ENCODE measurements at places on chromosomes 11 and 22.

DNA sequence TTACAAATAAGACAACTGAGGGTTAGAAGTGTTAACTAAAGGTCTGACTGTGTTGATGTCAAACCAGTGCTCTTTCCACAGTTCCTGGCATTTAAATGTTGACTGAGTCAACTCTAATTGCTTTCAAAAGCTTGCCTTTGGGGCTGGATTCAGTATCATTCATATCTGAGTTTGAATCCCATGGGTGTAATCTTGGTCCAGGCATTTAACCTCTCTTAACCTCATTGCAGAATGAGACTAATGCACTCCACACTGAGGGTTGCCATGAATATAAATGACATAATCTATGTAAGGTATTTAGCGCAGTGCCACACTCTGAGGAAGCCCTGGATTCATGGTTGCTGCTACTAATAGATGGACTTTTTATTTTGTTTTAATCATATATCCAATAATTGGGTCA lies 274.3 kb downstream of the DDX10 start:
- no peak for DNase-seq

DNA sequence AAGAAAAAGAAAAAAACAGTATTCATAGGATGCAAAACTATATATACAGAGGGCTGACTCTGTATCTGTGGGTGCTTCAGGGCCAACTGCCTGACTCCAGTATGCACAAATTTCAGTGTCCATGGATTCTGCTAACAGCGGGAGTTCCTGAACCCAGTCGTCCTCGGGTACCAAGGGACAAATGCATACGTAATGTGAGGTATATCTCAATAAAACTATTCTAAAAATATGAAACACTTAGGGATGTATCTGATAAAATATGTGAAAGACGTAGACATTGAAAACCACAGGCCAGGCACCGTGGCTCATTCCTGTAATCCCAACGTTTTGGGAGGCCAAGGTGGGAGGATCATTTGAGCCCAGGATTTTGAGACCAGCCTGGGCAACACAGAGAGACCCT lies 13.9 kb upstream of the COMT start:
- DNase-seq = no peak

- no peak for DNase-seq
Measured at GRCh38 chr11:689625-690024, 5.4 kb downstream of the DEAF1 start.

GRCh38 chr22:41597635-41597953 lies 8.0 kb upstream of the PMM1 start:
- DNase-seq = no peak

DNA sequence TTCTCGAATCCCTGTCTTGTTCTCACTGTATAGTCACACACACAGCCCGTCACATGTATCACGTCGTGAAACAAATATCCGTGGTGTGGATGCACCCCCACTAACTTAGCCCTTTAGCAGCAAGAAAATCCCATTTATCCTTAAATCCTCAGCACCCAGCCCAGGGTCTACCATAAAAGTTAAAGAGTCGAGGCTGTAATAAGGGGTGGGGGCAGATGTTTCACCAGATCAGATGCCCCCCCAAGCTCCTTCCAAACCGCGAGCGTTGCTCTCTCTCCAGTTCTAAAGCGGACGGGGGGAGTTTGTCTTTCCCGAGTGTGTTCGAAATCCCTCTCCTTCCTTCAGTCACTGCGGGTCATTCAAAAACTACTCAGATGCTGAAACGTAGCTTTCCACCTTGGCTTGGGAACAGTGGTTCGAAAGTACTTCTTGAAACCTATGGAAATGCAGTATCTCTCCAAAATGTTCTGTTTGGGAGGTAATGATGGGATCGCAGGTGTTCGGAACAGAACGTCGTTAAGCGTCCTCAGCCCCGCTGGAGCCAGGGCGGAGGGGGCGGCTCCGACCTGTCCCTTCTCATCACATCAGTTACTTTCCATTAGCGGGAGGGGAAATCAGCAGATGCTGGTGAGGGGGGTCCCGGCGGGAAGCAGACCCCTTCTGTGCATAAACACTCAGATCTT lies 156.2 kb downstream of the BRD1 start:
- DNase-seq = no peak

DNA sequence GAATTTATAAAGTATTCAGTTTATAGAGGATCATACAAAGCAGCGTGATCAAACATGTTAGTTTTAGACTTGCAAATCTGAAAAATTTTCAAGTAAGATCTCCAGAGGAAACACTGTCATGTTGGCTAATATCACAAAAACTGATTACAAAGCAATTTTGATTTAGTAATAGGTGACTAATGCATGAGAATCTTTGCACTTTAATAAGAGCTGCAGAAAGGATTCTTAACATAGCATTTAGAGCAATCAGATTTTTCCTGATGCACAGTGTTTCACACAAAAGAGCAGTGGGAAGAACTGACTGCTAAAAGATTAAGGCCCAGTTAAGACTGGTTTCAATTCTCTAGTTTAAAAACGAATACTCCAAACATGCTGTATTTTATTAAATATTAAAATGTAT lies 321.2 kb downstream of the GUCY1A2 start:
- DNase-seq = peak; percentile 55

DNA sequence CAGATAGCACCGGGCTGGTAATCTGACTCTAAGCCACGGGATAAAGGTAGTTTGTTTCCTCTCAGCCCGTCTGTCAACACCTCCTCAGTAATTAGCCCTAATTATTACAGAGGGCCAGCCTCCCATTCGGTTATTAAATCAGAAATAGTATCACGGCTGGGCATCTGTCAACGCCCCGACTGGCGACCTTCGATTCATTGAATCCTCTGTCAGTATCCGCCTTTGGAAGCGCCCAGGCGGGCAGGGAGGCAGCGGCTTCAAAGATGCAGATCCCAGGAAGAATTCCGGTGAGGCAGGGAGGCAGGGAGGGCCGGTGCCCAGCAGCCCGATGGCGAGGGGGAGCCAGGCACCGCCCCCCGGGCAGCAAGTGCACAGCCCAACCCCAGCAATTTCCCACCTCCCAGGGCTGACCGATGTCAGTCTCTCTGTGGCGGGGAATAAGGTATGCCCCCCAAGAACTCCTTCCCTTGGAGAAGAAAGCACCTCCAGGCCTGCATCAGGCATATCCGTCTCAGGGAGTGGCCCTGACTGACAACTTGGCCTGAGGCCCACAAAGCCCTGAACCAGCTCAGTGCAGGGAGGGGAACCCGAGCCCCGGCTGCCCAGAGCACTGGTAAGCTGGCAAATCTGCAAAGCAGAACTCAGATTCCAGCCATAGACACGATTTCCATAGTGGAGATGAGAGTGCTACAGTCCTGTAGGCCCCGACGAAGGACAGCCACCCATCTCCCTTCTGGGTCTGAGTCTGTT lies 11.4 kb downstream of the GNB1L start:
- no peak for DNase-seq

DNA sequence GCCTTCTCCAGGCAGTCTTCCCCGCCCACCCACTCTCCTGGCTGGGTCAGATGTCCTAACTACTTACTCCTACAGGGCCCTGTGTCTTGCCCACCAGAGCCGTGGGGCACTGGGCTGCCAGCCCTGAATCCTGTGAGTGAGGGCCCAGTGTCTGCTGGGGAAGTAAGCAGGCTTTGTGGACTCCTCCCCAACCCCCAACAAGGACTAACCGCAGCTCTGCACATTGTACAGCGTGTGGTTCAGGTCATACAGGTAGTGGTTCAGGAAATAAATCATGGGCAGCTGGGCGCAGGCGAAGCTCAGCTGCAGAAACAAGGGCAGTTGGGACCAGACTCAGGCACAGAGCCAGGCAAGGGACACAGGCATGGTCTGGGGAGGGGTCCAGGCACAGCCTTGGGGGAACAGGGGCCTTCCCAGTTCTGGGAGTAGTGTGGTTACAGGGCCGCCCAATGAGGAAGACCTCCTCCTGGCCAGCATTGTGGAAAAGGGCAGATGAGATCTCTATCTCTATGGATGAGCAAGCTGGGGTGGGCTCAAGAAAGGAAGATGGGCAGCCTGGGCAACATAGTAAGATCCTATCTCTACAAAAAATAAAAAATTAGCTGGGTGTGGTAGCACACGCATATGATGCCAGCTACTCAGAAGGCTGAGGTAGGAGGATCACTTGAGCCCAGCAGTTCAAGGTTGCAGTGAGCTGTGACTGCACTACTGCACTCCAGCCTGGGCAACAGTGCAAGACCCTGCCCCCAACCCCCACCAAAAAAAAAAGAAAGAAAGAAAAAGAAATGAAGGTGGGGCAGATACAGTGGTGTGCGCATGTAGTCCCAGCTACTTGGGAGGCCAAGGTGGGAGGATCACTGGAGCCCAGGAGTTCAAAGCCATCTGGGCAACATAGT lies 5.5 kb downstream of the UNC93B1 start:
- DNase-seq = no peak

- DNase-seq = no peak
Measured at GRCh38 chr22:41931701-41932269, 5.2 kb upstream of the TNFRSF13C start.

DNA sequence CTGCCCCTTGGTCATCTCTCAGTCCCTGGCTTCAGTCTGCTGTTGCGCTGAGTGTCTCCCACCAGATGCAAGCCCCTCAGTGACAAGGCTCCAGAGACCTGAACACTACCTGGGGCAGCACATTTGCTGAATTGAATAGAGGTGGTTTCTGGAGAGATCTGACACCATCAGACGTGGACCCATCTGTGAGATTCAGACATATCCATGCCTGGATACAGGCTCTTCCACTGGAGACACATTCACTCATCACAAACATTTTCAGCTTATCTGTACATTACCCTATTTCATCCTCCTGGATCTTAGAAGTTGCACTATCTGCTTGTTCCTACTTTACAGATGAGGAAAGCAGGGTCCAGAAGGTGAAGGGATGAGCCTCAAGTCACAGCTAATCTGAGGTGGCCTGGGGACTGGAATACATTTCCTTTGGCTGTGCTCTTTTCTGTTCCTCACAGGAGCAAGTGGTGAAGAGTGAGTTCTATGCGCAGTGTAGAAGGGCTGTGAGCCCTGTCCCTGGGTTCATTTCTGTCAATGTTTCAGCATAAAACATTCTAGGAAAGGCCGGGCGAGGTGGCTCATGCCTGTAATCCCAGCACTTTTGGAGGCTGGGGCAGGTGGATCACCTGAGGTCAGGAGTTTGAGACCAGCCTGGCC lies 19.0 kb downstream of the ATG16L2 start:
- no peak for DNase-seq

DNA sequence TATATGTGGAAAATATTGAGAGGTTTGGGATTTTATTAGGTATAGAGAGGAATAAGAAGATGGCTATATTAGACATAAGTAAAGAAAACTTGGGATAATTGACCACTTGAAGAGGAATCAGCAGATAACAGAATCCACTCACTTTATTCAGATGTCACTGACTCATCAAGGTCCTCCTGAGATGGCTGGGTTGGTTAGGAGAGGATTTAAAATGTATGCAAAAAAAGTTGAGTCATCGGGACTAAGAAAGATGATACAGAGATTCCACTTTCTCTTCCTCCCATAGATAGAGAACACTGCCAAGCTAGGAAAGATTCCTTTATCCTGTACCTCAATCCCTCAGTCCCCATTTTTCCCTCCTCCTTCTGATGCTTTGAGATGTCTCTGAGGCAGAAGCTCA lies at the start of gene OR6A2:
Gene OR6A2 (minus strand): TSS at position 288 of the 400 bp plus-strand sequence. CDS start 3,981 bp downstream, outside the sequence.
- DNase-seq = peak; percentile 50

DNA sequence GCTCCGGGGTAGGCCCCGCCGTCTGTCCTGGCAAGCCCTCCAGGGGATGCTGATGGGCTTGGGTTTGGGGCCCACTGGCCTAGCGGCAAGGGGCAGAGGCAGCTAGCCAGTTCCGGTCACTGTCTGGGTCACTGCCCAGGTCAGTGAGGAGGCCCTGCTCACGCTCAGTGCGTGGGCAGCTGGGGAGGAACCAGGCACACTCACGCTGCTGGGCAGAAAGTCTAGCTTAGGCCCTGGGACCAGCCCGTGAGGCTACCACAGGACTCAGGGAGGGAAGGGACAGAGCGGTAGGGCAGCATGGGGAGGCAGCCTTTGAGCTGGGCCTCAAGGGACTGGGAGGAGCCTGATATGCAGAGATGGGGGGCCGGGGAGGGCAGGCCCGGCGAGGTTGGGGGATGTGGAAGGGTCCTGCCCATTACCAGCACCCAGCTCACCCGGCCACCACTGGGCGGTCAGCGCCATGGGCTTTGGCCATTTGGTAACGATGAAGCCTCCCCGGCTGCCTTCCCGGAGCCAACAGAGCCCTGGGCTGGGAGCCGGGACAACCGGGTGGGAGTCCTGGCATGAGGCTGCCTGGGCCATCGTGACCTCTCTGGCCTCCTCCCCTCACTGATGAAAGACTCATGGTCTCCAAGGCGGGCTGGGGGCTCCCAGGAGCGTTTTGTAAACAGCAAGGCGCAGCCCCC lies 14.2 kb downstream of the SHISAL1 start:
- DNase-seq = no peak

GRCh38 chr11:69395287-69395686 lies 86.2 kb upstream of the LINC01488 start:
- no peak for DNase-seq

- no peak for DNase-seq
Measured at GRCh38 chr11:14764579-14765527, 121.2 kb downstream of the PDE3B start.

DNA sequence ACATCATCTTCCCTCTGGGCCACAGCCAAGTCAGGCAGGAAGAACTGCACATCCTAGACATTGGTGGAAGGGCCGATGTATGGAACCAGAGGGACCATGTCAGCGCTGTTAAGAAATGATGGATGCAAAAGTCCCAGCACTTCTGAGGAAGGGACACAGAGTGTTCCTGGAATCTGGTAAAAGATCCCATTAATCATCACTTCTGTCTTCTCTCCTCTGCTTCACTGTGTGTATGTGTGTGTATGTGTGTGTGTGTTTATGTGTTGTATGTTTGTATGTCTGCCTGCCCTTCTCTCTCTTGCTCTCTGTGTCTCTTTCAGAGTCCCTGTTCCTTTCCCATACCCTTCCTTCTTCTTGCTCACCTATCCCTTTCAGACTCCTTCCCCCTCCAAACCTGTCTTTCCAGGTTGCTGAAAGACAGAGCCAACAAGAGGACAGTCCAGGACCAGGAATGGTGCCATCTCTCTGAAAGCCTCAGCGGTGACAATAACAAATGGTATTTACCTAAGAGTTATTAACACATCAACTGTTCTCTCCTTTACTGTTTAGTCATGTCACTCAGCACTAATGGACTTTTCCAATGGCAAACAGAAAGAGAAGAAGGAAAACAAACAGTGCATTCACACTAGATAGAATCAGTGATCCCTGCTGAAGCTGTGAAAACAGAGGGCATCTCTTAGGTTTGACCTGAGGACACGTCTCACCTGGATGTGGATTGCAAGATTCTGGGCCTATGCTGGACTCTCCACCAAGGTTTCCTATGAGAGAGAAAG lies 47.1 kb downstream of the EHF start:
- peak; percentile 59 for DNase-seq

GRCh38 chr11:37978647-37979046 lies 1380.6 kb upstream of the RAG2 start:
- DNase-seq = no peak

- no peak for DNase-seq
Measured at GRCh38 chr11:23772081-23772480, 724.8 kb upstream of the LUZP2 start.

- no peak for DNase-seq
Measured at GRCh38 chr11:64014356-64014755, 21.4 kb upstream of the FLRT1 start.

DNA sequence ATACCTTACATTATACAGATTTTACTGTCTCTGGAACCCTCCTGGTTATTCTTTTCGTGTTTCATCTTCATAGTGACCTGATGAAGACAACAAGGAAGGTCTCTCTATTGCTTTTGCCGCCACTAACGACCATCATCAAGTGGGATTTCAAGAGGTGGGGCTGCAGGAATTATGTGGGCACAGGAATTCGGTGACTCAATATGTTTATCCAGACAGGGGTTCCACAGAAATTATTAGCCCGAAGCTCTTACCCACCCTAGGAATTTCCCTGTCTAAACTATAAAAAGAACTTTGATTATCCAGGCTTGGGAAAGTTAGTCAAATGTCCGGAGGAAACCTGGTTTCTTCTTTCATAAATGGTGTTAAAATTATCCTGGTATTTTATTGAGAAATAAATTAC lies 566.8 kb upstream of the TENM4 start:
- peak; percentile 56 for DNase-seq

Measured in kidney tubule cell (primary cell).